Fibroblast of lung (primary cell): ENCODE measurements at places on chromosomes 1 and 21. TPM values are rescaled to one million over a fixed set of nuclear protein-coding genes. Genes with fewer than 3 reads are reported as not detected.

KRTAP24-1 gene
- not detected in 2 replicates for polyA plus RNA-seq

CNIH3 gene
- 3.7 and 19.7 TPM in 2 replicates for polyA plus RNA-seq

AKR1A1 gene
- 110 and 120 TPM in 2 replicates for polyA plus RNA-seq

LEFTY2 gene
- polyA plus RNA-seq = 0.05 TPM in 1 of 2 replicates, not detected in the other

MYBPH gene
- polyA plus RNA-seq = 0.71 and 5.5 TPM in 2 replicates

- H3K36me3 ChIP-seq = no peaks in the 10 kb centered on the region
- no peaks in the 10 kb centered on the region for H3K27me3 ChIP-seq
- no peaks in the 10 kb centered on the region for H3K4me1 ChIP-seq
- no peak overlapping the region for H3K4me3 ChIP-seq
- no peak overlapping the region for H3K27ac ChIP-seq
Observed at GRCh38 chr1:62066713-62067112, 127.9 kb upstream of the L1TD1 start.

DNA sequence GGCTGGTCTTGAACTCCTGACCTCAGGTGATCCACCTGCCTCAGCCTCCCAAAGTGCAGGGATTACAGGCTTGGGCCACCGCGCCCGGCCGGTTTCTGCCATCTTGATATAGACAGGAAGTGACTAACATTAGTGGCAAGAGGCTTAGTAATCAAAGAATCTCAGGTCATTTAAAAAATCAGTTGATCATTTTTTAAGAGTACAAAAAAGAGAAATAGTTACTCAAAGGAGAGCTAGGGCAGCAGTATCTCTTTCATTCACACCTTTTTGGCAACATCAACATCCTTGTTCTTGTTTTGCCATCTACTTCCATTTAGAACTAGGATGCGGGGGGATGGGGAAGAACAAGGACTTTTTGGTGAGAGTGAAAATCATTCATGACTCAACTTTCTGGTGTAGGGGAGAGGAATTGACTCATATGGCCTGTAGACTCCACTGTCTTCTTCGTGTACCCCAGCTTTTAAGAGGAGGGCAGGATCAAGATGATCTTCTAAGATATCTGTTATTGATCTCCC lies 8.8 kb downstream of the FCRLB start:
- peak; percentile 72 for DNase-seq
- H3K4me1 ChIP-seq = peaks cover 5% of the 10 kb centered on the region
- no peak overlapping the region for H3K4me3 ChIP-seq

DNA sequence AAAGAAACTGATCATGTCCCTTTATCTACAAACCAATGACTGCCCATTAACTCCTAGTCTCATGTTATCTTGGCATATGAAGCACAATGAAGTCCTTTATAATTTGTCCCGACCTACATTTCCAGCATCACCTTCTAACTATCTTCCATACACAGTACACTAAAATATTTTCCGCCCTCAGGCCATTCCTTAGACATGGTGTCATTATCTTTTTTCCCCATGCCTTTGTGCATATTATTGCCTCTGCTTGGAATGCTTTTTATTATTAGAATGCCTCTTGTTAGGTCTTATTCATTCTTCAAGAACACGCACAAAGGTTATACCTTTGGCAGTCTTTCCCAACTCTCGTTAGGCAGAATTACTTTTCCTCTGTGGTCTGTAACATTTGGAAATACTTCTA lies 39.6 kb downstream of the ATG4C start:
- DNase-seq = no peak
- no peaks in the 10 kb centered on the region for H3K27me3 ChIP-seq
- no peak overlapping the region for H3K27ac ChIP-seq
- no peak overlapping the region for H3K4me3 ChIP-seq
- H3K4me1 ChIP-seq = no peaks in the 10 kb centered on the region

DNA sequence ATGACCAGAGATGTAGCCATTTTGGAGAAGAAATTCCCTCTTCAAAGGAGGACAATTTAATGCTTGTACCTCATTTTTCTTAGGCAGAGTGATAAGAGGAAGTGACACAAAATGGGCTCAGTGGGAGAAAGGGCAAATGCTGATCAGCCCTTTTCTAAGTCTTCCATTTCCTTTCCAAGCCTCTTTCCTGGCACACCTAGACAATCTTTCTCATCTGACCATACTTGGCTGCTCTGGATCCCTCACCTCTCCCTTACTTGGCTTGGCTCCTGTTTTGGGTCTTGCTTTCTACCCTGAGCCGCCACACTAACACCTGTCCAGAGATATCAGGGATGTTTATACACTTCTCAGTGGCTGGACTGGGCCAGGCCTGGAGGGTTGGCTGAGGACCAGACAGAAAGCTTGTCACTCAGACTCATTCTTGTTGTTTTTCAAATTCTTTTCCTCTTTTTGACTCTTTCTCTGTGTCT lies 13.1 kb downstream of the TXNIP start:
- H3K4me1 ChIP-seq = peaks cover 24% of the 10 kb centered on the region
- DNase-seq = no peak
- no peak overlapping the region for H3K27ac ChIP-seq
- H3K4me3 ChIP-seq = no peak overlapping the region
- H3K27me3 ChIP-seq = no peaks in the 10 kb centered on the region

GRCh38 chr1:203447151-203447550 lies 28.5 kb upstream of the PRELP start:
- H3K27me3 ChIP-seq = peaks cover 7% of the 10 kb centered on the region
- no peak overlapping the region for H3K4me3 ChIP-seq
- H3K4me1 ChIP-seq = peaks cover 5% of the 10 kb centered on the region

GRCh38 chr1:2242814-2243725 lies 15.0 kb downstream of the SKI start:
- peaks cover 21% of the 10 kb centered on the region for H3K4me1 ChIP-seq
- peak overlapping the region; percentile 53 for H3K27ac ChIP-seq
- no peaks in the 10 kb centered on the region for H3K27me3 ChIP-seq

DNA sequence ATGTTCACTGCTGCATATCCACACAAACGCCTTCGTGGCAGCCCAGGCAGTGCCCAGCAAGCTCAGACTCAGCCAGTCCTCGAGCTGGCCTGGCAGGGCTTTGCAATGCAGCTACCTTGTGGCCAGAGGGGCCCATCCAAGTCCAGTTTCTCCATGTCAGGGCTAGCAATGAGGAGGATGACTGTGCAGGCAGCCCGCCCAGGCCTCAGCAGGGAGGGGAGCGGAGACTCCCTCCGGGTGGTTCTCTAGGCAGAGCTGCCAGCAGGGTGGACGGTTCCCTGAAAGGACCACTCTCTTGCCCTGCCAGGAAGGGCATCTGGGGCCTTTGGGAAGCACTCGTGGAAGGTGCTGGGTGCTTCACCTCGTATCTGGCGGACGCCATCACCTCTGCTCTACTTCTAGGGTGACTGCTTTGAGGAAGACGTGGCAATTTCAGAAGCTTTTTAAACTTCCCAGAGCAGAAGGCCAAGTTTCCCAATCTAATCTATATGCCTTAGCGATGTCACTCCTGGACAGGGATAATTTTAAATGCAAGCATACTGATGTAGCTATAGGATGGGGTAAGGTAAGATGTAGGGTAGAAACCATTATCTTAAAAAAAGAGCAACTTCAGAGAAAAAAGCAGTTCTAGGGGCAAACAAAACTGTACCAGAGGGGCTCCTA lies 56.2 kb downstream of the RUNX1 start:
- no peak overlapping the region for H3K27ac ChIP-seq
- H3K27me3 ChIP-seq = no peaks in the 10 kb centered on the region
- DNase-seq = peak; percentile 89
- H3K36me3 ChIP-seq = no peaks in the 10 kb centered on the region

GRCh38 chr1:22861764-22862440 lies 110.8 kb downstream of the LACTBL1 start:
- no peak overlapping the region for H3K4me3 ChIP-seq
- DNase-seq = peak; percentile 73
- H3K4me1 ChIP-seq = peaks cover 3% of the 10 kb centered on the region
- H3K27ac ChIP-seq = no peak overlapping the region
- no peaks in the 10 kb centered on the region for H3K27me3 ChIP-seq
- no peaks in the 10 kb centered on the region for H3K36me3 ChIP-seq

DNA sequence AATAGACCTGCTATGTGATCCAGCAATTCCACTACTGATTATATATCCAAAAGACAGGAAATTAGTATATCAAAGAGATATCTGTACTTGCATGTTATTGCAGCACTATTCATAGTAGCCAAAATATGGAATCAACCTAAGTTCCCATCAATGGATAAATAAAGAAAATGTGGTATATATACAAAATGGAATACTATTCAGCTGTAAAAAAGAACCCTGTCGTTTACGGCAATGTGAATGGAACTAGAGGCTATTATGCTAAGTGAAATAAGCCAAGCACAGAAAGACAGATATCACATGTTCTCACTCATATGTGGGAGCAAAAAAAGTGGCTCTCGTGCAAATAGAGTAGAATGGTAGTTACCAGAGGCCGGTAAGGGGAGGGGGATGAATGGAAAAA lies 9.2 kb downstream of the DNAH14 start:
- H3K4me1 ChIP-seq = no peaks in the 10 kb centered on the region
- H3K4me3 ChIP-seq = no peak overlapping the region
- DNase-seq = no peak
- H3K27me3 ChIP-seq = no peaks in the 10 kb centered on the region

- no peaks in the 10 kb centered on the region for H3K4me1 ChIP-seq
- no peak overlapping the region for H3K27ac ChIP-seq
- DNase-seq = no peak
- H3K36me3 ChIP-seq = no peaks in the 10 kb centered on the region
Observed at GRCh38 chr1:175254190-175254589, 61.6 kb upstream of the KIAA0040 start.

GRCh38 chr1:96090134-96090533 lies 631.5 kb upstream of the PTBP2 start:
- peak; percentile 39 for DNase-seq
- H3K27ac ChIP-seq = no peak overlapping the region
- no peaks in the 10 kb centered on the region for H3K27me3 ChIP-seq
- H3K4me1 ChIP-seq = no peaks in the 10 kb centered on the region

DNA sequence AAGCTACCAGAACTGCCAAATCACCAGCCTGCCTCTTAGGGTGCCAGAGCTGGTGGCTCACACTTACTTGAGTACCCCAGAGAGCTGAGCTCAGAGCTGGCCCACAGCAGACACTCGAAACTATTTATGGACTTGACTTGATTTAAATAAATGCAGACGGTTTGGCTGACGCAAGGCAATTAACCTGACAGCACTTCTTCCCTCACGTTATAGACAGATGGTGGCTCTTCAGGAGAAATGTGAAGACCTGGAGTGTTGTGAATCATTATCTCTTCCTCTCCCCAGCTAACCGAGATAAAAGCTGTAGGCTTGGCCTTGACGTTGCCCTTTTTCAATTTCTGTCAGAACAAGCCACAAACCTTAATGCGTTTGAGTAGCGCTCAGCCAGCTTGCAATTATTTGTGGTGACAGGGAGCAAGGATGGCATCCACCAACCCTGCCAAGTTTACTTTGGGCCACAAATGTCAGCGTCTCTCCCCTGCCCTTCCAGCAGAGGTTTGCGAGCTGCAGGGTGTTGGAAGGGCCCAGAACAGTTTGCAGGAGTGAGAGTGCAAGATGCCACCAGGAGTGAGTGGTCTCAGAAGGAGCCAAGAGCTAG lies 34.0 kb upstream of the BCAR3 start:
- peak; percentile 83 for DNase-seq
- no peaks in the 10 kb centered on the region for H3K36me3 ChIP-seq
- no peak overlapping the region for H3K4me3 ChIP-seq
- H3K4me1 ChIP-seq = no peaks in the 10 kb centered on the region

- H3K27ac ChIP-seq = no peak overlapping the region
- H3K27me3 ChIP-seq = no peaks in the 10 kb centered on the region
- DNase-seq = peak; percentile 25
- H3K36me3 ChIP-seq = no peaks in the 10 kb centered on the region
- H3K4me3 ChIP-seq = no peak overlapping the region
Observed at GRCh38 chr1:209620487-209620884, 31.7 kb downstream of the LAMB3 start.

- H3K4me1 ChIP-seq = peaks cover 29% of the 10 kb centered on the region
- no peaks in the 10 kb centered on the region for H3K27me3 ChIP-seq
- H3K36me3 ChIP-seq = no peaks in the 10 kb centered on the region
- DNase-seq = peak; percentile 97
- H3K27ac ChIP-seq = peak overlapping the region; percentile 91
Observed at GRCh38 chr1:203512848-203513584, 19.1 kb downstream of the OPTC start.

DNA sequence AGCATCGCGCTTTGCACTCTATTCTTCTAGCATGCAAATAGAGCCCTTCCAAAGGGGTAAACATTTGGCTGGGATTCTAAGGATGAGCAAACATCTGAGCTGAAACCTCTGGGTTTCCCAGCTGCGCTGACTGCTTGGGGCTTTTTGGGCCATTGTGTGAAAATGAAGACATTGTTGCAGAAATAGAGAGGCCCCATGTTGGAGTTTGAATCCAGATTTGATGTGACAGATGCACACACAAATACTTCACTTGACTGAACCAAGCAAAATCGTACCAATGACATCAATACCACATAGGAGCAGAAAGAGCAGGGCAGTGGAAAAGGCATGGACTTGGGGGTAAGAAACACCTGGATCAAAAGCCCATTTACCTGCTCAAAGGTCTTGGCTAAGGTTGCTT lies 144.6 kb upstream of the HMGB4 start:
- no peak overlapping the region for H3K27ac ChIP-seq
- no peak overlapping the region for H3K4me3 ChIP-seq
- no peaks in the 10 kb centered on the region for H3K36me3 ChIP-seq
- H3K27me3 ChIP-seq = no peaks in the 10 kb centered on the region

GRCh38 chr1:7298749-7299151 lies 472.3 kb upstream of the VAMP3 start:
- H3K27me3 ChIP-seq = no peaks in the 10 kb centered on the region
- H3K27ac ChIP-seq = peak overlapping the region; percentile 98
- H3K4me3 ChIP-seq = no peak overlapping the region
- peaks cover 32% of the 10 kb centered on the region for H3K4me1 ChIP-seq
- DNase-seq = peak; percentile 75
- H3K36me3 ChIP-seq = no peaks in the 10 kb centered on the region

DNA sequence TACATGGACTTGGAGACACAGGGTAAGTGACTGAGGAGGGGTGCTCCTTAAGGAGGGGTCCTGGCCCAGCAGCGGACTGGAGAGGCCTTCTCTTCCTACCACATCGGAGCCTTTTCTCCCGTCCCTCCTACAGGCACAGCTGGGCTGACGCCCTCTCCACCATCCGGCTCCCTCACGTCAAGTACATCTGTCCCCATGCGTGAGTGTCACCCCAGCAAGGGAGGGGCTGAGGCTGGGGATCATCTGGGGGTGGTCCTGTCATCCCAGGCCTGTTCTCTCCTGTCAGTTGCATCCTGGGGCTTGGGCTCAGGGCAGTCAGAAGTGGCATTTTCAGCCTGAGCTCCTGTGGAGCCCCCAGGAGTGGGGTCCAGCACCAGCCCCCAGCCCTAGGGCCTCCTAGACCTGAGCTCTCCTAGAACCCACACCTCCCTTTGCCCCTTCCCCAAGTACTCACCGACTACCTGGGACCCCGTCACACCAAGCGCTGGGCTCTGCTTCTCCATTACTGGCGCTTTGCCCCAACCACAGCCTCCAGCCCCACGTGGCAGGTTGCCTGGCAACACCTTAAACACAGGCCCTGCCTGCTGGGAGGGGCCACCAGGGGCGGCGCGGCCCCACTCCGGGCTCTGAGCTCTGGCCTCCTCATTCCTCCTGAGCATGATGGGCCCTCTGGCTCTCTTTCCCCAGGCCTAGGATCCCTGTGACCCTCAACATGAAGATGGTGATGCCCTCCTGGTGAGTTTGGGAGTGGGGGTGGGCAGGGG lies 2.3 kb downstream of the LYPLA2 start:
- peak overlapping the region; percentile 93 for H3K4me3 ChIP-seq
- H3K27ac ChIP-seq = peak overlapping the region; percentile 32
- H3K4me1 ChIP-seq = peaks cover 13% of the 10 kb centered on the region
- H3K36me3 ChIP-seq = peaks cover 17% of the 10 kb centered on the region
